ENCODE measurements at places on chromosomes 5 and 9. TPM values are rescaled to one million over a fixed set of nuclear protein-coding genes. Genes with fewer than 3 reads are reported as not detected.
A peak's percentile ranks its signal among the peaks of the same experiment; 100 is the strongest.

The SH3RF2 gene
- 11.7 TPM for total RNA-seq

The GCNT4 gene
- total RNA-seq: 3.6 TPM

The CHSY3 gene
- total RNA-seq: 10.1 TPM

The RECK gene
- 18.5 TPM for total RNA-seq

The CKMT2 gene
- 1.5 TPM for total RNA-seq

The MAST4 gene
- total RNA-seq: 57.6 TPM

The PPP3R2 gene
- total RNA-seq: not detected

The MEIKIN gene
- total RNA-seq: 1.5 TPM

The C5orf46 gene
- total RNA-seq: not detected

The GLRA1 gene
- total RNA-seq: not detected

GRCh38 chr5:64108674-64109073, 57.0 kb upstream of the RNF180 start:
- H3K27ac ChIP-seq: no peak overlapping the region
- H3K4me3 ChIP-seq: no peak overlapping the region
- H3K36me3 ChIP-seq: no peaks in the 10 kb centered on the region
- H3K4me1 ChIP-seq: no peaks in the 10 kb centered on the region
- DNase-seq: no peak

DNA sequence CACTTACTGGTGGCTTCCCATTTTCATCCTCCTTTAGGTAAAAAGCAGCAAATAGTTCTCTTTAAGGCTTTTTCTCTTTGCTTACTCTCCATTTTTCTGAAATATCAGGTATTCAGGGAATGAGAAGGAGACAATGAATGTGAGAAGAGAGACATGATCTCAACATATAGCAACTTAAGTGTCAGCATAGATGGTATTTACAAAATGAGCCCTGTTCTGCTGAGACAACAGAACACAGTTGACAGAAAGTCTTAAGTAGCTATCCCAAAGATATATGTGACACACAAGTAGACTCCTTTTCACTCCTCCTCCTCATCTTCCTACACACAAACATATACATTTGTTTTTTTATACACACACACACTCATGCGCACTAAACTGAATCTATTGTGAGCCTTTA, 649.3 kb upstream of the WWC1 start:
- H3K4me1 ChIP-seq: no peaks in the 10 kb centered on the region
- H3K27me3 ChIP-seq: no peaks in the 10 kb centered on the region
- H3K27ac ChIP-seq: no peak overlapping the region

DNA sequence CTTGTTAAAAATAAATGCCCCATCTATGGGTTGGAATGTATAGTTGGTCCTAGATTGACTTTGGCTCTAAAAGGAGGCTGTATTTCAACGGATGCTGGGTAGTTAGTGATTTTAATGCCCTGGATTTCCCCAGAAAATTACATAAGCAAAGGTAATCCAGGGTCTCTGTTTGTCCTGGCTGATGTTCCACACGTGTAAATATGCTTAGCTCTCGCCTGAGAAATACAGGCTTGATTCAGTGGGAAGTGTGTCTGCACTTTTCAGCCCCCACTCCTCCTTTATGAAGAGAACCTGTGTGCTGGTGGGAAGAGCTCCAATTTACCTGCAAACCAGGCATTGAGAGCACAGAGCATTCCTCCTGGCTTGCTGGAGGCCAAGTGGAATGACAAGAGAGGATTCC, 294.6 kb upstream of the CLINT1 start:
- no peak overlapping the region for H3K4me3 ChIP-seq
- no peaks in the 10 kb centered on the region for H3K36me3 ChIP-seq
- peaks cover 3% of the 10 kb centered on the region for H3K4me1 ChIP-seq
- no peak for DNase-seq
- peaks cover 3% of the 10 kb centered on the region for H3K27me3 ChIP-seq

GRCh38 chr5:116864157-116864837, 289.7 kb upstream of the SEMA6A start:
- H3K4me1 ChIP-seq: no peaks in the 10 kb centered on the region
- no peak overlapping the region for H3K4me3 ChIP-seq
- H3K36me3 ChIP-seq: no peaks in the 10 kb centered on the region
- no peaks in the 10 kb centered on the region for H3K27me3 ChIP-seq

DNA sequence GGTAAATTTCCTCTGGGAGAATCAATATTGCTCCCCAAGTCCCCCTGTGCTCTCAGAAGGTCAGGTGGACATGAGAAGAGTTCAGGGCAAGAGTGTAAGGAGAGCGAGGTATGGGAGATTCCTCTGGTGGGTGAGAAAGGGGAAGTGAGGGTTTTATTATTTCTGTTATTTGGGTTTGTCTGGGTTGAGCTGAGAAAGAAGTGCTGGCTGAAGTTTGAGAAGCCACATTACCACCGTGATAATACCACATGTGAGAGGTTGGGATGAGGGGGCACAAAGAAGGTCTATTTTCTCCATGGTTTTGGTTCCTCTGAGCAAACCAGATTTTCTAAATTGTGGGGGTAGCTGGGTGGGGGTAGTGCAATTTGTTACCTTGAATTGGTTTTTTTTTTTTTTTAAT, 350.4 kb downstream of the OSTF1 start:
- H3K27me3 ChIP-seq: no peaks in the 10 kb centered on the region
- H3K4me3 ChIP-seq: no peak overlapping the region
- H3K36me3 ChIP-seq: no peaks in the 10 kb centered on the region
- DNase-seq: no peak
- no peak overlapping the region for H3K27ac ChIP-seq

- DNase-seq: no peak
- H3K4me1 ChIP-seq: no peaks in the 10 kb centered on the region
- no peak overlapping the region for H3K4me3 ChIP-seq
- no peaks in the 10 kb centered on the region for H3K36me3 ChIP-seq
Measured at GRCh38 chr5:56142614-56143372, 90.3 kb downstream of the ANKRD55 start.

GRCh38 chr9:40911647-40912046, 216.8 kb downstream of the FOXD4L6 start:
- no peaks in the 10 kb centered on the region for H3K4me1 ChIP-seq
- H3K4me3 ChIP-seq: no peak overlapping the region
- no peaks in the 10 kb centered on the region for H3K36me3 ChIP-seq
- no peak for DNase-seq
- no peaks in the 10 kb centered on the region for H3K27me3 ChIP-seq

DNA sequence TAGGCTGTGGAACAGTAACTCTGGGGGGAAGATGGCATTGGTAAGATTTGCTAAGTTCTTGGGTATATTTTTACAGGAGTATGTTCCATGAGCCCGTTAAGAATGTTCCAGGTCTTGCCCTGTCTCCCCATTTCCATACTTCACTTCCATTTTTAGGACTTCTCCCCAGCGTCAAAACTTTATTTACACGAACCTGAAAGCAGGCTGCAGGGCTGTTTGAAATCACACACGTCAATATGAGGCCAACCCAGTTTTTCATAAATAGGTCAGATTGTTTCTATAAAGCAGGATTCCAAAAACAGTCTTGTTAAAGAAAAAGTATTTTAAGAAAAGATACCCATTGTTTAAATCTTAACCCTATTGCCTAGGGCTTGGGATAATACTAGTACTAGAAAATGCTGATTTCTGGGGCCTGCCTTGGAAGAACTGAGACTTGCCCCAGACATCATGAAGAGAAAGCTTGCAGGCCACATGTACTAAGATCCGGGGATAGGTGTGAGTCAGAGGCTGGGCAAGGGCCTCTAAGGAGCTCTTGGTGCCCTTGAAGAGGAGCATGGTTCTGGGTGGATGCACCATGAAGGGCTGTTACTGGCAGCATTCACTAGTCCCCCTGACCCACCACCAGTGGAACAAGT, 24.2 kb downstream of the TRIO start:
- DNase-seq: no peak
- no peak overlapping the region for H3K4me3 ChIP-seq
- H3K36me3 ChIP-seq: no peaks in the 10 kb centered on the region
- H3K27ac ChIP-seq: peak overlapping the region; percentile 25
- H3K4me1 ChIP-seq: peaks cover 80% of the 10 kb centered on the region
- H3K27me3 ChIP-seq: no peaks in the 10 kb centered on the region

DNA sequence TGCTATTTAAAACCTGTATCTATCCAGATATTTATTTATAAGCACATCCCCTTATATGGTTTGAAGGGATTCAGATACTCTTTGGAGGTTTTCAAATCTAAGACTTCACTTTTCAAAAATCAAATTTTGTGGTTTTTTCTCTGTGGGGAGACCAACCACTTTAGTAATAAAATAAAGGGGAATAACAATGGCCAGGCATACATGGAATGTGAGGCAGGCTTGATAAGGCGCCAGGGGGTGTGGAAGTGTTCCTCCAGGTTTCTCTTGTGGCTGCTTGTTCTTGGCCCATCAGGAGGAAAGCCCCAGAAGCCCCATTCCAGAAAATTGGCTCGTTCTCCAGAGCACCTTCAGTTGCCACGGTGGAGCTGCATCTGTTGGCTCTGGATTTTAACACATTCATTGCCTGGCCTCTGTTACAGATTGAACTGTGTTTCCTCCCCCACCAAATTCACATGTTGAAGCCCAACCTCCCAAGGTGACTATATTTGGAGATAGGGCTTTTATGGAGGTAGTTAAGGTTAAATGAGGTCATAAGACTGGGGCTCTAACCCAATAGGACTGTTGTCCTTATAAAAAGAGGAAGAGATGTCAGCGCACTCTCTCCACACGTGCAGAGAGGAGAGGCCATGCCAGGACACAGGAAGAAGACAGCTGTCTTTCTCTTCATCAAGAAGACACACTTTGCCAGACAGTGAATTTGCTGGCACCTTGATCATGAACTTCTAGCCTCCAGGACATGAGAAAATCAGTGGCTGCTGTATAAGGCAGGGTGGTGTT, 195.9 kb downstream of the TMEM38B start:
- no peak overlapping the region for H3K4me3 ChIP-seq
- H3K27ac ChIP-seq: no peak overlapping the region
- no peak for DNase-seq
- no peaks in the 10 kb centered on the region for H3K27me3 ChIP-seq

DNA sequence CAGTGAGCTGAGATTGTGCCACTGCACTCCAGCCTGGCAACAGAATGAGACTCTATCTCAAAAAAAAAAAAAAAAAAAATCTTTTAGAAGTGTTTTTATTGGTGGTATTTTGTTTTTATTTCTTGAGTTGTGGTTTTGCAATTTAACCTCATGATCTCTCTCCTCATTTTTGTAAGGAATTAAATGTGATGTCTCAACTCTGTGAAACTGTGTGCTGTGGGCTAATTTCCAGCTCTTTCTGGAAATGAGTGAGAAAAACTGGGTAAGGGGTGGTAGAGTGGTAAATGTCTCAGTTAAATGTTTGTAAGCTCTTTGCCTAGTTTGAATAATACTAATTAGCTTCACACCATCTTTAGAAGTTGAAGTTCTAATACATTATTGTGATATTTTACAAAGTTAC, 29.0 kb downstream of the ACO1 start:
- no peak overlapping the region for H3K27ac ChIP-seq
- DNase-seq: no peak
- no peaks in the 10 kb centered on the region for H3K4me1 ChIP-seq

GRCh38 chr9:125296843-125297372, 35.3 kb downstream of the GAPVD1 start:
- peaks cover 30% of the 10 kb centered on the region for H3K4me1 ChIP-seq
- H3K4me3 ChIP-seq: no peak overlapping the region
- H3K36me3 ChIP-seq: no peaks in the 10 kb centered on the region
- no peaks in the 10 kb centered on the region for H3K27me3 ChIP-seq
- H3K27ac ChIP-seq: no peak overlapping the region
- DNase-seq: no peak

DNA sequence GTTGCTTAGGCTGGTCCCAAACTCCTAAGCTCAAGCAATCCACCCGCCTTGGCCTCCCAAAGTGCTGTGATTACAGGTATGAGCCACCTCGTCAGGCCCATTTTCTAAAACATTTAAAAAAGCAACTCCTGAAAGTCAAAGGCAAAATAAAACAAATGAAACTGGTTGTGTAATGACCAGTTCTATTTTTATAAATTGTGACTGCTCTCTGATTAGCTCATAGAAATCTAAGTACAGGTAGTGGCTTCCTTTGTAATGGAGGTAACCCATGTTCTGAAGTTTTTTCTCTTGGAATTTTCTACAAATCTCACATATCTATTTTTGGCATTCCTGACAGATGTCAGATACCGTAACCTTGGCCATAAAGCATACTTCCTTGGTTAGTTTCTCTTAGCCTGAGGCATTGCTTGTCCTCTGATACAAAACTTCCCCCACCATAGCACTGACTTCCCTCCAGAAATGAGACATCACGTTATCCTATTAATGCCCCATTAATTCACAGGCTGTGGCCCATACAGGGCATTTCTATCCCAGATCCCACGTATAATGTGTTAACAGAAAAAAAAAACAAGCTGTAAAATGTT, 14.1 kb upstream of the AK3 start:
- no peaks in the 10 kb centered on the region for H3K27me3 ChIP-seq
- H3K36me3 ChIP-seq: no peaks in the 10 kb centered on the region
- no peak for DNase-seq
- H3K4me3 ChIP-seq: no peak overlapping the region

GRCh38 chr9:128190013-128190412, 1.4 kb downstream of the CIZ1 start:
- H3K4me1 ChIP-seq: peaks cover 7% of the 10 kb centered on the region

DNA sequence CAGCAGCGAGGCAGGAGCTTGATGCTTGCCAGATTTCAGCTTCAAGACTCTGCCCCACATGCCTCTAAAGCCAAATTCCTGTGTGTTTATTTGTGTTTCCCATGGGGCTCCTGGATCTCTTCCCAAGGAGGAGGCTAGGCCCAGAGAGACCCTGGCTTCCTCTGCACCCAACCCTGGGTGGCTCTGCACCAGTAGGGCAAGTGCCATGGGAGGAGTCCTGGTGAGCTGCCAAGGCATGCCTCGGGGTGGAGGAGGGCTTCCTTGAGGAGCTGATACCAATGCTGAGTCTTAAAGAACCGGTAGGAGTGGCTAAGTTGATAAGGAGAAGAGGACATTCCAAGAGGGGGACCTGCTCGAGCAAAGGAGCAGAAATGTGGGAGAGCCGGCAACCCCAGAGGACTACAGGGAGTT, 6.8 kb upstream of the TIFAB start:
- H3K27ac ChIP-seq: no peak overlapping the region
- no peaks in the 10 kb centered on the region for H3K27me3 ChIP-seq
- H3K4me3 ChIP-seq: no peak overlapping the region
